AG08395 (cell line): ENCODE measurements at places on chromosomes 1 and 21.

DNA sequence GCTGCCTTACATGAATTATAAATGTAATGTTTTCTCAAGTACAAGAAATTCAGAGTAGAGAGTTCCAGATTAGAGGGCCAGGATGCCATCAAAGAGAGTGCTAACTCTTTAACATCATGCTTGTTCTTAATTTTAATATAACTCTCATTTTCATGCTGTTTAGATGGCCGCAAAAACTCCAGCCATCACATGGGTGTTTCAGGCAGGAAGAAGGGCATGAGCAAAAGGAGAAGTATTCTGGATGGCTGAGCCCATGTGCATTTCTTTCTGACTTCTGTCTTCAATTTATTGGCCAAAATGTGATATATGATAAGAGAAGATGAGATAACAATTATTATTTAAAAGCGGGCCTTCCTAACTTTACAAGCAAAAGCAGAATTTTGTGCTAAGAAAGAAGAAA is 1328.6 kb downstream of the MRPL39 start:
- no peak for DNase-seq

- no peak for DNase-seq
These were observed 11.8 kb downstream of the KCNK2 start for GRCh38 chr1:215094381-215094780.

GRCh38 chr21:38042246-38042645 is 126.0 kb upstream of the KCNJ6 start:
- no peak for DNase-seq

- DNase-seq = no peak
These were observed 639.6 kb upstream of the ZP4 start for GRCh38 chr1:238530209-238530851.

- DNase-seq = peak; percentile 43
These were observed 18.1 kb downstream of the KNCN start for GRCh38 chr1:46533179-46533864.

GRCh38 chr1:34851431-34852105 is 8.0 kb downstream of the SMIM12 start:
- DNase-seq = no peak

GRCh38 chr1:229092377-229093237 is 178.3 kb upstream of the RAB4A start:
- DNase-seq = no peak

GRCh38 chr1:114002492-114003239 is 23.4 kb downstream of the OLFML3 start:
- DNase-seq = peak; percentile 82

- DNase-seq = no peak
These were observed 14.5 kb downstream of the PADI2 start for GRCh38 chr1:17104782-17105181.

- peak; percentile 89 for DNase-seq
These were observed 3.4 kb upstream of the PLEKHM2 start for GRCh38 chr1:15680561-15681348.

GRCh38 chr1:15154480-15155036 is 1.0 kb downstream of the TMEM51 start:
- DNase-seq = no peak

DNA sequence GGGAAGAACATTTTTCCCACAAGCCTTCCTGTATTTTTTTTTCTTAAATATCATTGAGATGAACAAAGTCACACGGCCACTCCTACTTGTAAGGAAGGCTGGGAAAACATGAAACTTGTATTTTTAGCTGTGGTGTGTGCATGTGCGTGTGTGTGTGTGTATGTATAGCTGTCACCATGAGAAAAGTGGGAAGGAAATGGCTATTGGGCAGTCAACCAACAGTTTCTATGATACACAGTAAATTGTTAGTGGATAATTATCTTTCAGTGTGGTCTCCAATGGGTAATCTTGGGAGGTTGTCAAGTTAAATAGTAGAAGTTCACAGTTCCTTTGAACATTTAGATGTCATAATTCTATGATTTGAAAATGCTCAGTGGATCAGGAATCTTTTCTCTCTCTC is 132.7 kb upstream of the USP24 start:
- no peak for DNase-seq

DNA sequence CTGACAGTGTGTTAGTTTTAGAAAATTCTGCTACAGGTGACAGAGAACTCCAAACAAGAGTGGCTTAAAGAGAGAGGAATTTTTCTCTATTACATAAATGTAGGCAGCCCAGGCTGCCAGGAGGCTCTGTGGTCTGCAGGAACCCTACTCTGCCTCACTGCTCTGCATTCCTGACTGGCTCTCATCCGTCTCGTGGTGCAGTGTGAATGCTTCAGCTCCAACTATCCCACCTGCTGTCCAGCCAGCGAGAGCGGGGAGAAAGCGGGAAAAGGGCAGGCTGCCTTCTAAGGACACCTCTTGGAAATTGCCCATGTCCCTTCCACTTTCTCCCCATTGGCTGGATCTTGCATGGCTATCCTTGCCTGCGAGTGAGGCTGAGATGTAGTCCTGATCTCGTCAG is 131.3 kb downstream of the PEX14 start:
- DNase-seq = no peak

GRCh38 chr1:209736490-209737117 is 19.2 kb upstream of the TRAF3IP3 start:
- no peak for DNase-seq

GRCh38 chr1:2556678-2557481 is 709 bp downstream of the TNFRSF14 start:
- no peak for DNase-seq

DNA sequence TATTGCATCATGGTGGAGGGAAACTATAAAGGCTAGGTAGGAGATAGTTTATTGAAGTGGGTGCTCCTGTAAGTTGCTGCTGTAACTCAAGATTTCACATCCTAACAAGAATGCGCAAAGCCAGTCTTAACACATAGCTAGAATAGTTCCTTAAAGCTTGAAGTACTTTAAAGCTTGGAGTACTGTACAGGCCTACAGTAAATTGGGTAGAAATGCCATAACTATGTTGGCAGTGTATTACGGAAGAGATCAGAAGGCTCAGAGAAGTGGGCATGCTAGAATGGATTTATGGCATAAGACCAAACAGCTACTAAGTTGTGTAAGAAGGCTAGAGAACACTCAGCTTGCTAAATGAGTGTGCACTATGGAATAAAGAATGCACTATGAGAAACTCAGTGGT is 44.5 kb downstream of the DMRTA2 start:
- DNase-seq = no peak

- peak; percentile 50 for DNase-seq
These were observed 29.5 kb downstream of the ARHGEF16 start for GRCh38 chr1:3483801-3484444.

- DNase-seq = no peak
These were observed at the start of gene SH2D1B for GRCh38 chr1:162412002-162412401. Gene SH2D1B, minus strand, starts transcription at chr1:162412136. Its CDS starts 120 bp downstream, at chr1:162412016.

DNA sequence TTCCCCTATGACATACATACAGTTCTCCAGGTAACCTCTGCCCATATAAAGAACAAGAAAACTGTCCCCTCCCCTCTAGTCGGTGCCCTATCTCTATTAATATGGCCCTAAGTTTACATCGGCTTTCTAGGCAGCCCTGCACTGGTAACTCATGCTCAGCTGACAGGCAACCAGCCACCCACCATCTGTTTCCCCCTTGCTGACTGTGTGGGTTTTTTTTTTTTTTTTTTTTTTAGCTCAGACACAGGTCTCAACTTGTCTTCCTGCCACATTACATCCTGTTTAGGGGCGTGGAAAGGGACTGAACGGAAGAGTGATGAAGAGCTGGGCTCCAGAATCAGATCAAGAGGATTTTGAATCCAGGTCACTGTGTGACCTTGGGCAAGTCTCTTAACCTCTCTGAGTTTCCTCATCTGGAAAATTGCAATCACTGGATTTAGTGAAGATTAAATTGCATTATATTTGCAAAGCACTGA is 14.0 kb downstream of the LAPTM5 start:
- DNase-seq = no peak

DNA sequence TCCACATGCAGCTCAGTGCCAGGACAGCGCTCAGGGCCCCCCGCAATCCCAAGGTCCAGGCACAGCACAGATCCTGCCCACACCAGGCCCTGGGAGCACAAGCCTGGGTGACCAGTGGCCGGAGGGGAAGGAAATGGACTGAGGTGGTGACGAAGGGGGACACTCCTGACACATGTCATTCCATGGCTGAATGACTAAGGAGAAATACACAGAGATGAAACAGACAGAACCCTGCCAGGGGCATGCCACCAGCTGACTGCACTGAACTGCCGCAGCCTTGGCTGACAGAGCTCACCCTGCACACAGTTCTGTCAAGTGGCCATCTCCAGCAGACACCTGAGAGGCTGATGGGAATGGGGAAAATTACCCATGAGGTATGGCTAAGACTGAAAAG is 56.1 kb downstream of the HSF2BP start:
- no peak for DNase-seq

GRCh38 chr1:109556563-109556962 is 8.1 kb downstream of the GNAI3 start:
- no peak for DNase-seq

DNA sequence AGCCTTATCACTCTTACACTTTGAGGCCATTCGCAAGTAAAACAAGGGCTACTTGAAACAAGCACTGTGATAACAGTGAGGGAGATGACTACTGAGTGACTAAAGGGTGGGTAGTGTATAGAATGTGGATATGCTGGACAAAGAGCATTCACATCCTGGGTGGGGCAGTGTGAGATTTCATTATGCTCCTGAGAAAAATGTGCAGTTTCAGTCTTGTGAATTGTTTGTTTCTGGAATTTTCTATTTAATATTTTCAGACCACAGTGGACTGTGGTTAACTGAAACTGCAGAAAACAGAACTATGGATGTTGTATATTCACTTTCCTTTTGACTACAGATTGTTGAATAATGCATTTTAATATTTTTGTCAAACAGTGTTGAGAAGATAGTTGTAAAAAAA is 25.1 kb upstream of the B3GALT2 start:
- peak; percentile 51 for DNase-seq

- no peak for DNase-seq
These were observed 8.9 kb downstream of the OR2T11 start for GRCh38 chr1:248625971-248626370.

- DNase-seq = no peak
These were observed 13.9 kb upstream of the RERE start for GRCh38 chr1:8831340-8831739.

- DNase-seq = no peak
These were observed 86.6 kb upstream of the SLC25A33 start for GRCh38 chr1:9452516-9453140.
